ENCODE measurements at places on chromosomes 7 and 10.

GRCh38 chr7:41038211-41038610 lies 664.7 kb downstream of the INHBA start:
- DNase-seq = no peak

DNA sequence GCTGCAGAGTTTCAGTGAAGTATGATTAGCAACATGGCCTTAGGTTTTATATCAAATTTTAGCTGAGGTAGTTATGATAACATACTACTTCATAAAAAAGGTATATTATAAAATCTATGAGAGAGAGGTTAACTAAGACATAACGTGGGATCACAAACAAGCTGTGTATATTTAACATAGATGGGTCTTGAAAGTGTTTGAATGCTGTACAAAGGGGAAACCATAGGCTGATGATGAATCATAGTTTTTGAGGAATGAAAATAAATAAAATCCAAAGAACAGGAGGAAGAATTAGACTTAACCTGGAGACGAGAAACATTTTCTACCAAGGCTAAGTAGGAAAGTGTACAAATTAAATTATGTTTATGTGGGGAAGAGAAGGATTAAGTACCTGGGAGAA lies 119.0 kb downstream of the GNAI1 start:
- DNase-seq = no peak

GRCh38 chr7:116732788-116733694 lies 61.0 kb downstream of the MET start:
- no peak for DNase-seq

GRCh38 chr10:79075418-79075817 lies 6.7 kb downstream of the ZMIZ1 start:
- DNase-seq = no peak

DNA sequence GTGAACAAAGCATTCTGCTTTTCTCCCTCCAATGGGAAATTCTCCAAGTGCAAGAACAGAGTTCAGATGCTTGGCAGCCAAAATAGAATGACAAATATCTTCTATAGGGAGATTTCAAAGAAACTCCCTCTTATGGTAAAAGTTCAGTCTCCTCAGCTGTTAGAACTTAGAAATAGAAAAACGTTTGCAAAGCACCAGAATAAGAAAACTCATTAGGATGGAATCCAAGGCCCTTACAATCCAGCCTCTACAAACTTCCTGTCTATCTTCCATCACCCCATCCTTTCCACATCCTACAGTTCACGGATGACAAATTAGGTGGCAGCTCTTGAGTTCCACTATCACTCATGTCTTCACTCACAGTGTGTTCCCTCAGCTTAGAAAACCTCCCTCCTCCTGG lies 25.7 kb downstream of the FAM13C start:
- DNase-seq = no peak

GRCh38 chr7:41711283-41712064 lies 8.6 kb upstream of the INHBA start:
- no peak for DNase-seq

- no peak for DNase-seq
Measured at GRCh38 chr10:870564-871166, 60.8 kb downstream of the LARP4B start.

DNA sequence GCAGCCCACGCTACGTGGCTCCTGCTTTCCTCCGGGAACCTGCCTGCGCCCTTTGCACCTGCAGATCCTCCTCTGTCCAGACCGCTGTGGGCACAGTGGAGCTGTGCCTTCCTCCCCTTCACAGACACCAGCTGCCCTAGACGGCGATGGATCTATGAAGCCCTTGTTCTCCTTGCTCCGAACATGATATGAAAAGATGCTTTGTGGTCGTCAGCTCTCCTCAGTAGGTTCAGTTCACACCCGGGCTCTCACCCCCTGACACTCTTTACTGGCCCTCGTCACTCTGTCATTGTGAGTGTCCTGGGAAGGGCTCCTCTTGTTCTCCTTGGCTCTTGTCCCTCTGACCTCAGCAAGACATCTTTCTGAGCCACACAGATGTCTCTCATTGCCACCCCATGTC lies 4.2 kb downstream of the ZNF488 start:
- DNase-seq = no peak

DNA sequence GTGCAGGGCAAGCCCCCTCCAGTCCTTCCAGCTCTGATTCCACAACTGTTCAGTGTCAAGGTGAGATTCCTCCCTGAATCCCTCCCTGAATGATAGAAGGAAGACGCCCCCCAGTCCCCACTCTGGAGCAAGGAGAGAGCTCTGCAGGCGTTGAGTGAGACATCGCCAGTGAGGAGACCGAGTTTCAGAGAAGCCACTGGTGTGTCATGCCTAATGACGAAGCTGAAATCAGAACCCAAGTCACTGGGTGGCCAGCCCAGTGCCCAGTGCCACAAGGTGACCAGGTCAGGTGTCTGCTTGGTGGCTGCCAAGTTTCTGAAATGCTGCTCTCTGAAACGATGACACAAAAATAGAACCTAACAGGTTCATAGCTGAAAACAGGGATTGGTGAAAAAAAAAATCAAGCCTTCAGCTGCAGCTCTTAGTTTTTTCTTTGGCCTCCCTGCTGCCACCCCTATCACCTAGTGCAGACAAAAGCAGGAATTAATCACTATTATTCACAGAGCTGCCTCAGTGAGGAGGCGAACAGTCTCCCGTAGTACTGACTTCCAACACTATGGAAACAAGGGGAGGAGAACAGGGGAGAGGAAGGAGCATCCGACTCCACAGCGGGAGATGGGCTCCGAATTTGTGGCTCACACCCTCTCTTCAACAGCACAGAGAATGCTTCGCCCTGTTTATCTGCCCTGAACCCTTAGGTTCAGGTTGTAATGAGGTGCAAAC lies 153.5 kb downstream of the ARHGAP12 start:
- DNase-seq = no peak

DNA sequence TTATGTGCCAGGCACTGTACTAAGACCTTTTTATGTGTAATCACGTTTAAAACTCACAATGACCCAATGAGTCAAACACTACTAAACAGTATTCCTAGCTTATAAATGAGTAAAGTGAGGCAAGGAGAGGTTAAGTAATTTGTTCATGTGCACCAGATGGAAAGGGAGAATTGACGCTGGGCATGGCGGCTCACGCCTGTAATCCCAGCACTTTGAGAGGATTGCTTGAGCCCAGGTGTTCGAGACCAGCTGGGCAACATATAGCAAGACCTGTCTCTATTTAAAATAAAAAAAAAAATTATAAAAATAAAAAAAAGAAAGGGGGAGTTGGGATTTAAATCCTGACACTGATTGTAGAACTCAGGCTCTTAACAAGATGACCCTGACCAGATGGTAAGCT lies 46.7 kb upstream of the DLG5 start:
- DNase-seq = no peak

DNA sequence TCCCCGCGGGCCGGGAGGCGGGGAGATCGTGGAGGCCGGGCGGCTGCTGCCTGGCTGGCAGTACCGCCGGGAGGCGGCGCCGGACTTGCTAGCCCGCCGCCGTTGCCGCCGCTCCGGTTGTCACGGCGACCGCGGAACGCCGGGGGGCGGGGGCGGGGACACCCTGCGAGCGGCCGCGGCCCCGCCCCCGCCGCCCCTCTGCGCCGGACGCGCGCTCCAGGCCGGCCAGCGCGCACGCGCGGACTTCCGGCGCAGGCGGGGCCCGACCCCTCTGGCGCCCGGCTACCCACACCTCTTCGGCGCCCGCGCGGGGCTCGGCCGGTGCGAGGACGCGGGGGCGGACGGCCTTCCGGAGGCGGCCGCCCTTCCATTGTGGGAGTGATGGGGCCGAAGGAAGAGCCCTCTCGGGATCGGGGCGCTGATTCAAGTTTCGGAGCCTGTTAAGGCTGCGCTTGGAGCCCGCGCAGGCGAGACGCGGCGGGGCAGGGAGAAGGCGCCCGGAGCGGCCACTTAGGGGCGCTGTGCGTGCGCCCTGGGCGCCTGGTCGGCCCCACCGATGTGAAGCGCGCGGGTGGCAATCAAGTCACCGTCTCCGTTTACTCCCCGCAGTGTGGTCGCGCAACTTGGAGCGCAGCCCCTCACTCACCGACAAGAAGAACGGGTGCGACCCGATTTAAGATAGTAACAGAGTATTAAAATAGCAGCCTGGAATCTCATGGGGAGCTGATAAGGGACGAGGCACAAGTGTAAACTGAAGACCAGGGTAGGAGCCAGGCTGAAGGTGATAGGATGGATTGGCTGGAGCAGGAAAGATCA lies 449 bp upstream of the DPY19L1 start:
- DNase-seq = peak; percentile 74

GRCh38 chr7:15838265-15838664 lies 151.8 kb upstream of the MEOX2 start:
- no peak for DNase-seq

GRCh38 chr7:77899516-77899915 lies 100.9 kb downstream of the PHTF2 start:
- no peak for DNase-seq

DNA sequence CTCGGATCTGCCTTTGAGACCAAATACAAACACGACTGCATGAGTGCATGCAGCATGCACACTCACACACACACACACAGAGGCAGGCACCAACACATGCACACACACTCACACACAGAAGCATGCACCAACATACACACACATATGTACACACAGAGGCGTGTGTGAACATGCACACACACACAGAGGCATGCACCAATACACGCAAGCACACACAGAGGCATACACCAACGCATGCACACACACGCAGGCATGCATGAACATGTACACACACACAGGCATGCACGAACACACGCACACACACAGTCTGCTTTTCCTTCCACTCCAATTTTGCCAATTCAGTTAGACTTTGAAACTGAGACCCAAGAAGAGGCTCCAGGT lies 67.3 kb upstream of the COL13A1 start:
- no peak for DNase-seq

DNA sequence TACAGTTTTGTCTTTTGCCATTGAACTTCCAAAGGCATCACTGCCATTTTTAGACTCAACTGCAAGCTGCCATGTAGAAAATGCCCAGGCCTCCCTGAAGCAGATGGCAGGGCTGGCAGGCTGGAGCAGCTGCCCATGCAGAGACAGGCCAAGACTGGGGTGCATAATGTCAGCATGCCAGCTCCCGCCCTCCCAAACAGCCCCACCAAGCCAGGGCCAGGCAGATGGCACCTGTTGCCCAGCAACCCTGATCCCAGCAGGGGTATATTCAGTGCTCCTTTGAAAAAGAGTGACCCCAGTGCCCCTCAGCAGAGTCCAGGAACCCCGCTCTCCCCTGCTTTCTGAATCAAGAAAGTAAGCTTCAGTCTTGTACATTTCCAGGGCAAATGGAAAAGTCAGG lies 32.6 kb downstream of the VSTM4 start:
- DNase-seq = no peak

DNA sequence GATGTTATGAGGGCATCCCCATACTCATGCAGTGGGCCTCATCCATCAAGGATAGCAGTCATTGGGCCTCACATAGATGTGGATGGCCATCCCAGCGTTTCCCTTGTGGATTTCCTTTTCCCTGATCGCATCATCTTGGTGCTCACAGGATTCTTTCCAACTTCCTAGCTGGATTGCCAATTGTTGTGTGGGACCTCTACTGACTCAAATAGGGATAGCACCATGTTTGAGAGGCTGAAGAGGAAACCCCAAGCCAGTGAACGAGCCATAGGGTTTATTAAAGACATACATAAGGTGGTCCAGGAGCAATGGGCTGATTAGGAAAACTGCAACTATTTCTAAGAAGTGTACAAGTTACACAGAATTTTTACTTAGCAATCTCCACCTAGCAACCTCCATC lies 21.8 kb downstream of the ASZ1 start:
- DNase-seq = no peak

- DNase-seq = no peak
Measured at GRCh38 chr7:15757041-15758000, 70.8 kb upstream of the MEOX2 start.

DNA sequence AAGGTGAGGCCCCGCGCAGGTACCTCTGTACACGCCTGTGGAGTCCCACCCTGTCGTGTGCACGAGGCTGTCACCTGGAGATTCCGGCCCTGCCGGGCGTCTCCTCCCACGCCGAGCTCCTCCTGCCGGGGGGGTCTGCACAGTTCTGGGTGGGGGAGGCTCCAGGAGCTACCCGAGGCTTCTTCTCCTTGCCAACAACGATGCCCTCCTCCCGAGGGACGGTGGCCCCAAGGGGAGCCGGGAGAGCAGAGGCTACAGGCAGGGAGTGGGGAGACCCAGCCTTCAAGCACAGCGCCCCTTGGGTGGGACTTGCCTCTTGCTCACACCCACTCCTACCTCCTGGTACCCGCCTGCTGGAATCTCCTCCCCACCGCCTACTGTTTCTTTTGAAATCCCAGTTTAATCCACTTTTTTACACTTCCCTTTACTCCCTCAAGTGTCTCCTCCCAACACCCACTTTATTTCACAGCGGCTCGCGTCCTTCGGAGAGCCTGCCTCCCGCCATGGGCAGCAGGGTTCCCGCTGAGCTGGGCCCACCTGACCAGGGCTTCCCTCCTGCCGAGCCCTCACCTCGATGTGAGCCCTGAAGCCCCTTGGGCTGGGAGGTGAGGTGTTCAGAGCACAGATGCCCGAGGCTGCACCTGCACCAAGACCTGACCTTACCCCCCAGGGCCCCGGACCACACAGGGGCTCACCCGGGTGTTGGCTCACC lies 338.1 kb downstream of the DNAJB6 start:
- no peak for DNase-seq

DNA sequence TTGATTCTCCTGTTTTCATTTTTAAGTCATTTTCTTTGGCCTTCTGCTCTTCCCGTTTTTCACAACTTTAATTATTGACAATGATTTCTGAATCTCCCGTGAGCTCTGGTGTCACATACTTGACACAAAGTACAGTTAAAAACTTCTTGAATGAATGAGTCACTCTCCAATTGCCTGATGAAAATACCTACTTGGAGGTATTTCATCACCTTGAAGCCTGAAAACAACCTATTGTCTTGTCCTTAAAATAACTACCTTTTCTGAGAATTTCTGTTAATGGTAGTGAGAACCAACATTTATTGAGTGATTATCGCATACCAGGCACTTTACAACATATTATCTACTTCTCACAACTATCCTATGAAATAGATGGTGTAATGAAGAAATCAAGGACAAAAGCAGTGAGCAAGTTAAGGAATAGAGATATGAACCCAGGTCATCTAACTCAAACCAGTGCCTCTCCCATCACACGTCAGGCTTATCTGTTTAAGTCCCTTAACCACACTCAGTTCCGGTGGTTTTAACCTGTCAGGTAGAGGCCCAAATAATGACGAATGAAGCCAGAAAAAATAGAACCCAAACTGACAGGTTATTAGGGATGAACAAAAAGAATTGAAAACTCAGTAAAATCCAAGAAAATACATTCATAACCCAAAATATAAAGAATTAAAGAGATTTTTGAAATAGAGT lies 11.6 kb downstream of the BET1 start:
- no peak for DNase-seq

GRCh38 chr7:153642989-153643388 lies 409.2 kb upstream of the DPP6 start:
- no peak for DNase-seq

GRCh38 chr10:124150807-124151417 lies 57.5 kb upstream of the CHST15 start:
- no peak for DNase-seq
